NCI-H1436 treated with DMSO at 0.1 percent for 48 hours (cell line): ENCODE measurements at places on chromosomes 13 and 19.

- no peak for DNase-seq
Observed at GRCh38 chr19:23318143-23318542, 67.9 kb upstream of the ZNF724 start.

DNA sequence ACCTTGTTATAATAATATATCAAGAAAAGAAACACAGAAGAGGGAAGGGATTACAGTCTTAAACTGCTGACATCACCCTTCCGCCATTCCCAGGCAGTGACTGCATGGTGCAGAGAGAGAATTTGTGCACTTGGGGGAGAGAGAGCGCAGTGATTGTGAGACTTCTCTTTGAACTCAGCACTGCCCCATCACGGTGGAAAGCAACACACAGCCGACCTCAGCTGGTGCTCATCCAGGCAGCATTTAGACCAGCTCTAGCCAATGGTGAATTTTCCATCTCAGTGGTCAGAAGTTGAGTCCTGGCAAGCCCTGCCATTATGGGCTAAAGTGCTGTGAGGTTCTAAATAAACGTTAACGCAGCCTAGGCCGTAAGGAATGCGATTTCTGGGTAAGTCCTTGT is 1681.5 kb downstream of the EFNB2 start:
- DNase-seq = no peak

GRCh38 chr19:33114312-33114711 is 17.6 kb upstream of the WDR88 start:
- no peak for DNase-seq

GRCh38 chr19:13926715-13927114 is 11.5 kb downstream of the PODNL1 start:
- DNase-seq = no peak

- DNase-seq = no peak
Observed at GRCh38 chr19:1882089-1882785, 3.1 kb downstream of the ABHD17A start.

- DNase-seq = no peak
Observed at GRCh38 chr19:45350477-45351058, 10.0 kb downstream of the KLC3 start.

- DNase-seq = no peak
Observed at GRCh38 chr13:46629811-46630413, 76.9 kb downstream of the LRCH1 start.

GRCh38 chr13:72570019-72570418 is 157.4 kb downstream of the MZT1 start:
- no peak for DNase-seq

- DNase-seq = no peak
Observed at GRCh38 chr19:7670150-7670783, 1.4 kb downstream of the RETN start.

GRCh38 chr13:97761796-97762540 is 191.5 kb upstream of the IPO5 start:
- DNase-seq = no peak

GRCh38 chr13:36530050-36530789 is 97.9 kb downstream of the CCNA1 start:
- DNase-seq = no peak

DNA sequence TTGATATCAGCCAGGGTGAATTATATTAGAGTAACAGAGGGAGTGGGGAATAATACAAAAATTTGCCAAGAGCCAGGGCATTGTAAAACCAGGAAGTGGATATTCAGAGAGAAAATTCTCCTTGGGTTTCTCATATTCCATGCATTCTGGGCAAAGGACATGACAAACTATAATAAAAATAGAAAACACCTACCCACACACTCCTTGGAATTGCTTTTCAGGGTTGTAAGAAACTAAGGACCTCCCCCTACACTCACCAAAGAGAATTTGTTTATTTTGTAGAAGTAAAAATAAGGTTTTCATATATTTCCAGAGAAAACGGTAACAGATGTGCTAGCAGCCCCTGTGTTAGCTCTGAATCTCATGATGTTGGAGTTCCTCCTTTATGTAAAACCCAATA is 649.6 kb downstream of the SLITRK1 start:
- no peak for DNase-seq

DNA sequence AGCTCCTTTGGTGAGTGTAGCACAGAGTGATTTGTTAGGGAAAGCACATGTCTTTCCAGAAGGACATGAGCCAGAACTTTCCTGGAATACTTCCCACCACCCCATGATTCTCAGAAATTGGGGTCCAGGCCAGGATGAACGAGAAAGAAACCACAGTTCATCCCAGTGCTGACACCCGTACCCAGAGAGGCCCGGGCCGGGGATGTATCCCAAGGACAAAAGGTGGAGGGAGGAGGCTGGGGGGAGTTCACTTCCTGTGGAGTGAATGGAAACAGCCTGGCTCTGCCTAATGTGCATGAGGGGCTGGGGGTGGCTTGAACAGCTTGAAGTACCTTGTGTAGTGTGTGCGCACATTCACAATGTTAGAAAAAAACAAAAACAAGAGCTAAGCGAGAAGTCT is 47.5 kb downstream of the CDADC1 start:
- no peak for DNase-seq

- no peak for DNase-seq
Observed at GRCh38 chr13:71977028-71977427, 110.0 kb upstream of the DACH1 start.

DNA sequence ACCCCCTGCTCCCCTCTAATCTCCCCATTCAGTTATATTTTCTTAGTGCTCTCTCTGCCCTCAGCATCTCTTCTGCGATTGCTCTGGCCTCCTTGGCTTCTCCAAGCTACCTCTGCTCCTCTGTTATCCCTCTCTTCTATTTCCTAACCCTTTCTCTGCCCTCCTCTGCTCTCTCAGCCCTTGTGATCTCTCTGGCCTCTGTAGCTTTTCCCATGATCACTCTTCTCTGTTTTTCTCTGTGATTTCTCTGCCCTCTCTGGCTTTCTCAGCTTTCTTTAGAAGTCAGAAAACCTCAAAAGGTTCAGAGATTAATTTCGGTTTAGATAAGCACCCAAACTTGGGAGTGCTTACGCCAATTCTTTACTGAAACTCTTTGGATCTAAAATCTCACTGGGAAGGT is 795.0 kb downstream of the DIAPH3 start:
- DNase-seq = no peak

- no peak for DNase-seq
Observed at GRCh38 chr13:105016266-105016665, 1519.2 kb downstream of the EFNB2 start.

DNA sequence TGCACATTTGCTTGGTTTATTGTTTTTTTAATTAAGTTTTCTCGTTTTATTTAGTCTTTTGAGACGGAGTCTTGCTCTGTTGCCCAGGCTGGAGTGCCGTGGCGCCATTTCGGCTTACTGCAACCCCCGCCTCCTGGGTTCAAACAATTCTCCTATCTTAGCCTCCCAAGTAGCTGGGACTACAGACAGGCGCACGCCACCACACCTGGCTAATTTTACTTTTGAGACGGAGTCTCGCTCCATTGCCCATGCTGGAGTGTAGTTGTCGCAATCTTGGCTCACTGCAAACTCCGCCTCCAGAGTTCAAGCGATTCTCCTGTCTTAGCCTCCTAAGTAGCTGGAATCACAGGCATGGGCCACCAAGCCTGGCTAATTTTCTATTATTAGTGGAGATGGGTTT is 1.3 kb downstream of the RPS9 start:
- DNase-seq = no peak

GRCh38 chr13:84136582-84136981 is 254.3 kb upstream of the SLITRK1 start:
- no peak for DNase-seq

DNA sequence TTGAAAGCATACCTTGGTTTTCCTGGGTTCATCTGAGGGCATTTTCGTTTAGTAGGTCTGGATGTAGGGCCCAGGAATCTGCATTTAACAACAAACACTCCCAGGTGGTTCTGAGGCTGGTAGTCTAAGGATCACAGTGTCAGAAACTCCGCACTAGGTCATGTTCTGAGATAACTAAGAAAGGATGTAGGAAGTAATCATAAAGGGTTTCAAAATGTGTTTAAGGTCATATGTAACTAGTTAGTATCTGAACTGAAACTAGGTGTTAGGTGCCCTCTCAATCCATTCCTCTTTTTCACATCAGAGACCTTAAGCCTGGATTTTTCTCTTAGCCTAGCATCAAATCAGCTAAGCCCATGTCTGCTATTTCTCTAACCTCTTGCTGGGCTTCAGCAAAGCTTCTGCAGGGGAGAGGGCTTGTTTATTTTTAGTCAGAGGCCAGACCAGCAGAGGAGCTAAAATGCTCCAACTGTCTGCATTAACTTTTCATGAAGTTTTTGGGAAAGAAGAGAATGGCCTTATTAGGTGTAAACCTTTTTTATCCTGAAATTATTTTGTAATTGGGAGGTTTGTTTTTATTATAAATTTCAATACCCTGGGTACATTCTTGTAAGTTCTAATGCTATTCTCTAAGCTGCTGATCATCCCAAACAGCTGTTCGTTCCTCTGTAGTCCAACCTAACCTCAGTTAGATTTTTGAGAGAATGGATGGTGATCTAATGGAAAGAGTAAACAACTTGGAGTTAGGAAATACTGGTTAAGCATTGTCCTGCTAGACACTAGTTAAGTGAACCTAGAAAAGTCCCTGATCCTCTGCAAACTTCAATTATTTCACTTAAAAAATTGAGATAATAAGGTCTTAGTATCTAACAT is 262.8 kb upstream of the RFC3 start:
- no peak for DNase-seq

DNA sequence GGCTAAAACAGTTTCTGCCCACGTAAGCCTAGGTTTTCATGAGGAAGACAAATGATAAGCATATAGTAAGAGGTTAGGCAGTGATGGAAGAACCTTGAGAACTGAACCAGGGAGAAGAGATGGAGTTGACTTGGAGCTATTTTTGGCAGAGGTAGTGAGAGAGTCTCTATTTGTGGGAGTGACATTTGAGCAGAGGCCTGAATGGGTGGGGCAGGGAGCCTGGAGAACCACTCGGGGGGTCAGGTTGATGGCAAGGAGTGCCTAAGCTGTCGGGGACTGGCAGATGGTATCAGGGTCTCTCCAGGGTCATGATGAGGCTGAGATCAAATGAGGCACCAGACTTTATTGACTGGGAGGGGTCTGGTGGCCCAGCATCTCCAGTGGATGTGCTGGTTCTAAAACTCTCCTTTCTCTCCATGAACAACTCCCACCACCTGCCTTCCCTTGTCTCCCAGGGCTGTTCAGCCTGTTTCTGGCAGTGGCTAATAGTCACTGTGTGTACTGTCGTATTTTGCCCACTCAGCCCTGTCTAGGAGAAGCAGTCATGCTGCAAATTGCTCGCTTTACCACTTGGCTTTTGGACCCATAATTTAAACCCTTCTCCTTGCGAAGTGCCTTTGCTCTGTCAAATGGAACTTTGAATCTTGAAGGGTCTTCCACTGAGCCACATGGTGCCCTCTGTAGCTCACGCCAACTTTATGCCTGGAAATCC is 3.6 kb downstream of the MAU2 start:
- no peak for DNase-seq

DNA sequence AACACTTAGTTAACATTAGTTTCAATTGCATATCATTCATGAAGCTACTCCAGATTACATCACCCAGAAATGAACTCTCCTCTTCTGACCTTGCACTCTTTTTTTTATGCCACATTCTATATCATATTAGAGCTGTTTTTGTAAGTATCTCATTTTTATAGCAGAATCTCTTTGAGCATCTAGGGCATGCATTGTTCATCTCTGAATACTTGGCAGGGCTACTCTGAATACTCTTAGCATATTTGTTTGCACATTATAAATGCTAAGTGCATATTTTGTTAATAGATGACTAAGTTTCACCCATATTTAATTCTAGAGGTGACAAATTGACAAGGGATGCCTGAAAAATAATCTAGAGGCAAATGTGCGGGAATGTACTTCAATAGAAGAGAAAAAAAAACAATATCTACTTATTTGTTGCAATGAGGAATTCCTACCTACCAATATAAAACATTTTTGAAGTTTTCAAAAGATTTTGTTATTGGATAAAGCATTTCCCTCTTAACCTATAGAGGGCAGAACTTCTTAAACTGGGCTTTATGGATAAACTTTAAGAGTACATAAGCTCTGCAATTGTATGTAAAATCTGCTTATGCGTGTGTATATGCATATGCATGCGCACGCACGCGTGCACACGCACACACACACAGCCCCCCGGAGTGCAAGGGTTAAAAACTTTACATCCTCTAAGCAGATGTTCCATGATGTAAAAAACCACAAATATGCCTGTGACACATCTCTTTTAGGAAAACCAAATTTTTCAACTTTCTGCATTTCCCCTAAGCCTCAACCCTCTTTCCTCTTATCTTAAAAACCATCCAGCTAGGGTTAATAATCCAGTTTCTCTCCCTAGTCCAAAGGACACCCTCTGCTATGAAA is 73.0 kb upstream of the OXGR1 start:
- DNase-seq = no peak

- no peak for DNase-seq
Observed at GRCh38 chr19:13819238-13819637, 24.0 kb downstream of the ZSWIM4 start.

GRCh38 chr19:38851622-38852230 is 1.9 kb upstream of the HNRNPL start:
- DNase-seq = peak; percentile 19

GRCh38 chr13:96460609-96461008 is 370.7 kb downstream of the HS6ST3 start:
- peak; percentile 13 for DNase-seq

DNA sequence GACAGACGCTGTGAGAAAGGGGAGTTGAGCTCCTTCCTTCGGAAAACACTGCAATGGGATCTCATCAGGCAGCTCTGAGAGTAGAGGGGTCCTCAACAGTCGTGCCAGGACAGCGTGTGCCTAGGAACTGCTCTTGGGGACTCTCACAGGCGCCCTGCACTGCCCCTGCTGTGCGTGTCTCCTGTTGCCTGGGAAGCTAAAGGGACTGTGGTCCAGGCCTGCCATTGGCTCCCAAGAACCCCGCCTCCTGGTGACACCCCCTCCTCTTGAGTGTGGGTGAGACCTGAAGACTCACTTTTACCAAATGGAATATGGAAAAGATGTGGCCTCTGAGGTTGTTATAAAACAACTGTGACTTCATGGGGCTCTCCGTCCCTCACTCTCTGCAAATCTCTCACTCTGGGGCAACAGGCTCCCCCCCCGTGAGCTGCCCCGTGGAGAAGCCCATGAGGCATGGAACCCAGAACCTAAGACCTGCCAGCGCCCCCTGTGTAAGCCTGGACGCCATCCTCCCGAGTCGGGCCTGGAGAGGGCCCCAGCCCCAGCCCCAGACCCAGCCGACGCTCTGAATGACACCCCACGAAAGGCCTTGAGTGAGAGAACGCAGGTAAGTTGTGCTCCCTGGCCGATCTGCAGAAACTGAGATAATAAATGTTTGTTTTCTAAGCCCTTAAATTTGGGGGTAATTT is 302.7 kb downstream of the FGF9 start:
- DNase-seq = no peak

- DNase-seq = no peak
Observed at GRCh38 chr13:51541809-51542258, 42.4 kb upstream of the WDFY2 start.
